ENCODE measurements at places on chromosomes 5 and 9.

DNA sequence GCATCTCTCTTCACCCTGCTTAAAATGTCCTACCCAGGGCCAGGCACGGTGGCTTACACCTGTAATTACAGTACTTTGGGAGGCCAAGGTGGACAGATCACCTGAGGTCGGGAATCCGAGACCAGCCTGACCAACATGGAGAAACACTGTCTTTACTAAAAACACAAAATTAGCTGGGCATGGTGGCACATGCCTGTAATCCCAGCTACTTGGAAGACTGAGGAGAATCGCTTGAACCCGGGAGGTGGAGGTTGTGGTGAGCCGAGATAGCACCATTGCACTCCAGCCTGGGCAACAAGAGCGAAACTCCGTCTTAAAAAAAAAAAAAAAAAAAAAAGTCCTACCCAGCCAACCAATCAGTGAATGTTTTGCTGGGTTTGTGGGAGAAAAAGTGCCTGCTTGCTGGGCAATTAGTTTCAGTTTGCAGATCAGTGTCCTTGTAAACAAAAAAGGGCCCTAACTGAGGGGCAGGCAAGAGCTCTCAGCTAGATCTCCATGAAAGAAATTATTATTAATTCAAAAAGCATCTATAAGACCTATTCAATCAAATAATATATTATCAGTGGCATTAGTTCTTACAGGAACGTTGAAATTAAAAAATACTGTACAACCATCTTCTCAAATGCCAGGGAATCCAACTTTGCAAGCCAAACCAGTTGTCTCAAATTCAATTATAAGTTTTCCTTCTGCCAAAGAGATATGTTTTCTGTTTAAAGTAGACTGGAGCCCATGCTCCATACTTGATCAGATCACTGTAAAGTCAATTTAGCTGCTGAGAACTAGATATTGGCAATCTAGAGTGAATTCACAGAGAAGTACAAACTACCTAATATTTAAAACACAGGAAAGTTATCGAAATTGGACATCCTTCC is 3.9 kb downstream of the MEGF9 start:
- no peak for DNase-seq

- DNase-seq, result no peak
Measured at GRCh38 chr5:78653681-78654366, 5.3 kb upstream of the LHFPL2 start.

DNA sequence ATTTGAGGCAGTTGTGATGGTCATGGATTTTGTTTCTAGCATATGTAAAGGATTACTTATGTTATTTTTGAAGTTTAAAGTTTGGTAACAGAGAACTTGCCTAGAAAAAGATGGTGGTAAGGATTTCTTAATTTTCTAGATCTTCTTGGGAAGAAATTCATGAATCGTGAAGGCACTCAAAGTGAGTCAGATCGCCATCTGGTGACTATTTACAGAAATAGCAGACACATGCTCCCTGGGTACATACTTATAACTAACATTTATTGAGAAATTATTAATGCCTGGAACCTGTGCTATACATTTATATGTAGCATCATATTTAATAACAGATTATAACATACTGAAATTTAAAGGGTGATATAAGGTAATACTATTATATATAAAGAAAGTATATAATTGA is 299.7 kb downstream of the IZUMO3 start:
- no peak for DNase-seq

- DNase-seq, result no peak
Measured at GRCh38 chr5:56167519-56167918, 65.6 kb downstream of the ANKRD55 start.

All from glutamatergic neuron (in vitro differentiated cells).